GM20000 (cell line): ENCODE measurements at places on chromosomes 5 and 9.

DNA sequence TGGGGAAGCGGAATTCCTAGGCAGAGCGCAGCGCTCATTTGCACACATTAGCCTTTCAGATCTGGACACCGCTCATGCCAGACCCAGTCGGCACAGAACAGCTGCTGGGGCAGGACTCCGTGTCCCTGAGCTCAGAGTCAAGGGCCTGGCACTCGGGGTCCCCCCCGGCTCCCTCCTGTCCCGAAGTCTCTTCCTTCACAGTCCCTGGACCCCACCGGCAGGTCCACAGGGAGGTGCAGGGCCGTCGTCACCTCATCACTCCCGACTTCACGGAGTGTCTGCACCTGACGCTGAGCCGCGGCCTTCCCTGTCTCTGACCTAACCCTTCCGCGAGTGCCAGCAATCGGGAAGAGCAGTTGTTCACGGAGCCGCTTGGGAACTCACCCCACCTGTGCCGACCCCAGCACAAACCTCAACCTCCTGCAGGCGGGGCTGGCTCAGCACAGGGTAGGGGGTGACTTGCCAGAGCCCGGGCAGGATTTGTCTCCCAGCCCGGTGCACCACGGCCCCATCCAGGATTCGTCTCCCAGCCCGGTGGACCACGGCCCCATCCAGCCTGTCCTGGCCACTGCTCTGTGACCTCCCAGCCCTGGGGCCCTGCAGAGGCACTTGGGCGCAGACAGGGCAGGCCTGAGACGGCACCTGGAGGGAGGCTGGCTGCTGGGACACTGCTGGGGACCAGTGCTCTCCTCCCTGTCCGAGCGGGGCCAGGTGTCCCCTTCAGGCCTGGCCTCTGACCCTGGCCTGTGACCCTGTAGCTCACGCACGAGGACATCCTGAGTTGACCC lies 9.9 kb upstream of the SLC9A3 start:
- DNase-seq: no peak

DNA sequence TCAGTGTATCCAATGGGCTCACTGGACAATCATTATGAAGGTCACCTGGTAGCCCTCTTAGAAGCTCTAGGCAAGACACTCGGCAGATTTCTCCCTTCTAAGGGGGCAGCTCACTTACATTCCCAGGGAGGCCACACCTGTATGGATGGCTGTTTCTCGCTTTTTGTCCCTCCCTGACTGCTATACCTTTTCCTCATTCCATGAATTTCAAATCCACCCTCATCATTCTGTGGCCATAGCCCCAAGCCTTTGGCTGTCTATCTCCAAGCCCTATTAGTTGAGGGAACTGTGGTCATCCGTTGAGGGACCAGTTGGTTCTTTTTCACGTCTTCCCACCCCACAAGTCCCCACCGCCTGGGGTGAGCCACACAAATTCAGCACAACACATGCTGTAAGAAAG lies 85.0 kb upstream of the RARS1 start:
- no peak for DNase-seq

DNA sequence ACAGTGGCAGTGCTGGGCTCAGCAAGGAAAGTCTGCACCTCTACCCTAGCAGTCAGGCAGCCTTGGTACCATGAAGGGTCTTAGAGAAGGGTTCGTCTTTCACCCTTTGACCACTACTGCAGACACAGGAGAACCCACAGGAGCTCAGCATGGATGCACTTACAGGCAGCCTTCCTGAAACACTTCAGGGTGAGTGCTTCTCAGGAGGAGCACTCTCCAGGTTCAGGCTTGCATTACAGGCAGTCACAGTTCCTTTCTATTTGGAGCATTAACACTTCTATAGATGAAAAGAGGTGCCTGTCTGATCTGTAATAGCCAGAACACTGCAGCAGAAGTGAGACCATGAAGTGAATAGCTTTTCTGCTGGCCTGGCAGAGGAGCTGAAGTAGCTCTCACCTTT lies 8.7 kb upstream of the CYLC2 start:
- DNase-seq: no peak

- no peak for DNase-seq
Observed at GRCh38 chr5:97171703-97172102, 11.3 kb downstream of the RIOK2 start.

- no peak for DNase-seq
Observed at GRCh38 chr9:123571240-123571639, 215.2 kb downstream of the CRB2 start.
